SJSA1 (cell line): ENCODE measurements at places on chromosomes 5 and 9. TPM values are rescaled to one million over a fixed set of nuclear protein-coding genes. Genes with fewer than 3 reads are reported as not detected.

SLC6A19 gene
- total RNA-seq, result 0.03 TPM in 1 of 2 replicates, not detected in the other

ZNF169 gene
- total RNA-seq, result 0.09 and 1.4 TPM in 2 replicates

NIPAL4 gene
- total RNA-seq, result 0.18 TPM in 1 of 2 replicates, not detected in the other

GRM6 gene
- not detected in 2 replicates for total RNA-seq

TMEM232 gene
- 2.1 TPM in 1 of 2 replicates, not detected in the other for total RNA-seq

UAP1L1 gene
- 3.4 and 5.6 TPM in 2 replicates for total RNA-seq

FOXD4L4 gene
- not detected in 2 replicates for total RNA-seq

LYRM7 gene
- total RNA-seq, result 33.1 and 127 TPM in 2 replicates
